Dermis microvascular lymphatic vessel endothelial cell (primary cell): ENCODE measurements at places on chromosomes 12 and 14. TPM values are rescaled to one million over a fixed set of nuclear protein-coding genes. Genes with fewer than 3 reads are reported as not detected.

The LRRC10 gene
- total RNA-seq, result not detected in 2 replicates

The SLC6A15 gene
- 4.7 and 7.7 TPM in 2 replicates for total RNA-seq

The PRH1 gene
- 6.5 and 10.5 TPM in 2 replicates for total RNA-seq

The PLA2G1B gene
- total RNA-seq, result not detected in 2 replicates

The TTC7B gene
- 13.9 and 25.5 TPM in 2 replicates for total RNA-seq

The PTCSC3 gene
- total RNA-seq, result not detected in 2 replicates

The SLC39A5 gene
- total RNA-seq, result not detected in 2 replicates

The NGB gene
- not detected in 2 replicates for total RNA-seq

DNA sequence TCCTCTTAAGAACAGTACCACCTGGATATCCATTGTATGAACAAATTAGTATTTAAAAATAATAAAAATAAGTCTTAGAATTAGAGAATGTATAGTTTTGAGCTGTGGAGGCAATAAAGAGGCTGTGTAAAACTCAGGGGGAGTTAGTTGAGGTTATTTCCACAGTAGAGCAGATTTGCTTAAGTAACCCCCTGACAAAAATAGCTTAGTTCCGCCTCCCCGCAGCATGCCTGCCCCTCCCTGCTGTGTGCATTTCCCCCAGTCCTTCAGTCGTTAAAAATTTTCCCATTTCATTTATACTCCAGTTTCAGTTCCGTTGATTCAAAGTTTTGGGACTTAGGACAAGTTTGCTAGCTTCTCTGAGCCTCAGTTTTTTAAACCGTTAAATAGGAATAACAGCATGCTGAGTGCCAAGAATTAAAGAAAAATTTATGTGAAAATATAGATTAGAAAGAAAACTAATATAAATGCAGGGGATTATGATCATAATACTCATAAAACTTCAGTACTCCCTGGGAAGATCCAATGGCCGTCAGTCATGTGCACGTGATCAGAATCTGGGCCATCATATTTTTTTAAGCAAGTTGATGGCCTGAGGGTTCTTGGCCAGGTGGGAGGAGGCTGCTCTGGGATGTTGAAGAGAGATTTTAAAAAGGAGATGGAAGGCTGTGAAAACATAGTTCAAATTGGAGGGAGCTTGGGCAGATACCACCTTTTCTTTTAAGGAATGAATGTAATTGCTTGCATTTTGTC is 14.5 kb upstream of the SLC38A2 start:
- DNase-seq, result peak; percentile 60

- no peak for DNase-seq
Measured at GRCh38 chr12:107287436-107288413, 194.4 kb upstream of the CRY1 start.

DNA sequence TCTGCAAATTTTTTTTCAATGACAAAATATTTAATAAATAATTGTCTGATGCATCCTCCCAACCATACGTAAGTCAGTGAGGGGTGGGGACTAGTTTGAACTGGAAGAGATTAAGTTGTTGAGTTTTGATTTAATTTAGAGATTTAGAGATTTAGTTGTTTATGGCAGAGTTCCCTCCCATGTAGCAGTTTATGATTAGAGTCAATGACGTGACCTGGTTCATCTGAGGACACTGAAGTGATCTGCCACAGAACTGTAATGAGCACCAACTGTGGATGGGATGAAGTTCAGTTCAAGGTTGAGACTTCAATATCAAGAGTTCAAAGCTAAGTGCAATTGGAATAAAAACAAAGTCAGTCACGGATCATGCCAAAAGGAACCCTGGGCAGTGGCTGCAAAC is 609.3 kb downstream of the NOVA1 start:
- no peak for DNase-seq

GRCh38 chr12:128783129-128783574 is 40.6 kb downstream of the SLC15A4 start:
- DNase-seq, result no peak

GRCh38 chr12:102927220-102927619 is 10.2 kb upstream of the PAH start:
- no peak for DNase-seq

DNA sequence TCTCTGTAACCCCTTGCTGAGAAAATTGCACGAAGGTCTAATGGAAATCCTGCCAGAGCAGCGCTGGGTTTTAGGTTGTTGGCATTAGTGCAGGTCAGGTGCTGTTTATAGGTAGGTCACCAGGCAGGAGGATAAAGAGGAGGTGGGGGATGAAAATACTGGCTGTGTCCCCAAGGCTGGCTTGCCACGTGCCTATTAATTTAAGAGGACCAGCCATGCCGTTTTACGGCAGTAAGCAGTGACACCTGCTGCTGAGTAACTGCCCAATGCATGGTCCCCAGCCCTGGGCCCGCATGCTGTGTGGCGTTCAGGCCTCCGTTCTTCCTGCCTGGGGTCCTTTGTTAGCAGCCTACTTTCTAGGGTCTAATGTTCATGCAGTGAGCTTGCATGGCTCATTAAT is 67.2 kb downstream of the WDR20 start:
- DNase-seq, result no peak

DNA sequence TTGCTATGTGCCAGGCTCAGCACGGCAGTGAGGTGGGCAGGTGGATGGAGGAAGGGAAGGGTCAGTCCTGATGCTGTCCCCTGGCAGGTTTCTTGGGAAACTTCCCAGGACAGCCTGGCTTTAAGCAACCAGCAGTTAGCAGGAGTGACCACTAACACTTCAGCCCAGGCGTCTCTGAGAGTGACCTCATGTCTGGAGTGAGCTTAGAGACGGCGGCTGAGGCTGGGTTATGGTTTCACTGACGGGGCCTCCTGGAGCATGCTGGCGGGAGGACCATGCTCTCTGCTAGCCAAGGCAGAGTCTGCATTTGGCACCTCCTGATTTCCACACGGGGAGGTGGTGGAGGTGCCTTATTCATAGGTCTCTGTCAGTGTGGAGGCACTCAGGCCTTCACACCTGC is 2.5 kb downstream of the HHIPL1 start:
- DNase-seq, result no peak

- no peak for DNase-seq
Measured at GRCh38 chr12:13088496-13088895, 15.0 kb downstream of the GSG1 start.
